ENCODE measurements at places on chromosomes 4 and X.

GRCh38 chr4:10722957-10723356 is 38.4 kb upstream of the CLNK start:
- DNase-seq = no peak

- no peak for DNase-seq
Observed at GRCh38 chr4:145861336-145862318, 77.0 kb downstream of the ZNF827 start.

GRCh38 chr4:26361297-26361696 is 40.5 kb downstream of the RBPJ start:
- DNase-seq = no peak

DNA sequence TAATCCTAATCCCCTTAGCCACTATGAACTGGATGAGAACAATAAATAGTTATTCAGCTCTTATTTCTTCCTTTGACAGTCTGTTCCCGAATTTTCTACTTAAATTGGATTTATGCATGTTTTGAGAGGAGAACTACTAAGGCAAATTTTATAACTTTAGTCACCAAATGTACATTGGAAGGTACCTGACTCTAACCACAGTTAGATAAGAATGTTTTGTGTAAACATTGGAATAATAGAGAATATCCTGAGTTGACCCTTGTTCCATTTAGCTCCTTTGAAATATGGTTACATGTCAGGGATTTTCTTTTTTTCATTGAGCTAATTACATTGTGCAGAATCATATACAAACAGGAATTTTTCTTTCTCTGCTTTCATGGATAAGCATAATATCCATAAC is 202.6 kb downstream of the TLL1 start:
- DNase-seq = no peak

GRCh38 chr4:142671516-142671915 is 174.6 kb downstream of the INPP4B start:
- no peak for DNase-seq

- DNase-seq = peak; percentile 48
Observed at GRCh38 chr4:173685831-173686210, 155.8 kb upstream of the HAND2 start.

DNA sequence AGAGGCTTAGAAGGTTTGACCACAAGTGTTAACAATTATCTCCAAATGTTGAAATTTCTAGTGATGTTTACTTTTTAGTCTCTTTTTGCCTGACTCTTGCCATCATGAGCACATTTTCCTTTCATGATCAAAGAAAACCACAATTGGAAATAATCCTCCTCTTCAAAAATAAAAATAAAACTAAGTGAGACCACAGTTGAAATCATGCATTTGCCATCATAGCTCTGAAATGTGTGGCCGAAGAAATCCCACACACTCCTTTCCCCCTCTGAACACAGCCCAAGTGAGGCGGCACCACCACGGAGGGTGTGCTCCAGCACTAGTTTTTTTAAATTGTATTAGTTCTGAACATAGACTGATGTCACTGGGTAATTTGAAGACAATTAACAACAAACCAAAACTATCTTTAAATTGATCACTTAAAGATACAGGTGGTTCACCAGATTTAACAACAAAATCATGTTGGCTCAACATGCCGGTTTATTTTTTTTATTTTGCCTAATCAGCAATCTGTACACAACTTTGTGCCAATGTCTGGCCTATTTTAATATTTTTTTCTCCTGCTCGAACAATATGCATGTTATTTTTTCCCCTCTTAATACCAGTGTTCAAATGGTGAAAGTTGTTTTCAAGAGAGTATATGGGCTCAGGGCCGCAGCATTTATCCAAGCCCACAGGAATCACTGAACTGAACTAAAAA is 17.6 kb downstream of the APBB2 start:
- no peak for DNase-seq

DNA sequence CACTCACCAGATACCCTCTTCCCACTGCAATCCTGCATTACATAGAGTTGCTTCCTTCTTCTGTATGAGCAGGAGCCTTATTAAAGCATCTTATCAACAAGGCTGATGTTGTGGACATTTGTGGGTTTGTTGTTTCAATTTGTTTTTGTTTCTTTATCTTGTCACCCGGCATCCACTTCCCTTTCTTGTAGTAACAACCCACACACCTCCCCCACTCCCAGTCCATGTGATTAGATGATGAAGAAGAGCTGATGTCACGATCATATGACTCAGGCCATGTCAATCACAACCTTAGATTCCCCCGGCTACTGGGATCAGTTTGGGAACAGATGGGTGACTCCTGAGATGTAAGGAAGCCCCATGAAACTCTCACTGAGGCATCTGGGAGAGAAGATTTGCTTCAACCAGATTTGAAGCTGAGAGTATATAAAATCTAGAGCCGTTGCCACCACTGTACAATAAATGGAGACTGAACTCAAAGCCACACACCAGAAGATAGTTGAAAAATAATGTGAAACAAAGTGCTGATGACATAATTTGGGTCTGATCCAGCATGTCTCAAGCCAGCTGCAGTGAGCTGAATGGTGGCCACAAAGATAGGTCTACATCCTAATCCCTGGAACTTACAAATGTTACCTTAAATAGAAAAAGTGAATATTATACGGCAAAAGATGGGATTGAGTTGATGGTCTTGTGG is 34.1 kb upstream of the SRD5A3 start:
- DNase-seq = peak; percentile 43

GRCh38 chrX:72247206-72247942 is 8.5 kb upstream of the ERCC6L start:
- no peak for DNase-seq

Measured in head of caudate nucleus (tissue), 42 donors.